ENCODE measurements at places on chromosomes 2 and 18. TPM values are rescaled to one million over a fixed set of nuclear protein-coding genes. Genes with fewer than 3 reads are reported as not detected.

DNA sequence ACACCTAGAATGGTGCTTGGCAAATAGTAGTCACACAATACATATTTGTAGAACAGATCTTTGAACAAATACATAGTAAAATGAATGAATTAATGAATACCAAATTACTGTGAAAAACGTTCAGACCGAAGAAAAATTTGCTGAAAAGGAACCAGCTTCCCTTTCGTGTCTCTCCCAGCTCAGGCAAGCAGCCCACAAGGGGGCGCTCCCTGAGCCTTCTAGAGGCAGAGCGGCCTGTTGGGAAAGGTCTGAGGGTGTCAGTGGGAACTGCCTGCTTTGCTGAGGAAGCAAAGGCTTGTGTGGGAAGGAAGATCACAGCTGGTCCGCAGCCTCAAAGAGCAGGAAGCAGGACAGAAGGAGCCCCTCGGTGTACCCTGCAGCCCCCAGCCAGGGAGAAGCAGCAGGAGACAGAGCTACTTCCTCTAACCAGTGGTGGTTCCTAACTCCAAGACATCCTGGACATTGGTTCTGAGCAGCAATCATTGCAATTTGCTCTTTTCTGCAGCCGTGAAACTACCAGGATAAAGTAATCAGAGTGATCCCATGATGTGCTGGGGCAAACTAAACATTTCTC, 231.1 kb downstream of the ANKRD30B start:
- peak; percentile 65 for DNase-seq

- no peak for DNase-seq
These were observed 201.2 kb downstream of the CCDC178 start for GRCh38 chr18:33239298-33239697.

- DNase-seq: no peak
These were observed 56.2 kb upstream of the FOSL2 start for GRCh38 chr2:28336264-28336980.

DNA sequence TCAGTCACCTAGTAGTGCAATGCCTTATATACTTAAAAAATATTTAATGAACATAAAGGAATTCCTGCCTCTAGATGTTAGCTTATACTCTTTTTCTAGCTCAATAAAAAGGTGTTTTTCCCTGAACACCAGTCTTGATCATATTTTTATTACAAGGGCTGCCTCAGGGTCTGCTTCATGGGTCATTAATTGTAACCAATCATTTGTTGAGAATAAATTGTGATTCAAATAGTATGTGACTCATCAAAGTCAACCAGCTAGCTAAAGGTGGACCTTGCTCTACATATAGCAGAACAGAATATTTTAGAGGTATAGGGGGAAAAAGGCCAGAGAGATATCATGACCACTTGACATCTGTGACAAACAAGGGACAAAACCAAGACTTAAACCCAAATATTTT, 114.0 kb downstream of the PIK3C3 start:
- no peak for DNase-seq

- peak; percentile 75 for DNase-seq
These were observed 60.1 kb downstream of the EMILIN2 start for GRCh38 chr18:2906704-2907549.

HOXD10 gene
- total RNA-seq: not detected

FABP1 gene
- not detected for total RNA-seq
